H1 (cell line): ENCODE measurements at places on chromosomes 16 and 17. TPM values are rescaled to one million over a fixed set of nuclear protein-coding genes. Genes with fewer than 3 reads are reported as not detected.

OR3A3 gene
- not detected in 2 replicates for total RNA-seq

CES1 gene
- total RNA-seq = 0.52 and 1.2 TPM in 2 replicates

SSTR5 gene
- total RNA-seq = 0.31 and 0.56 TPM in 2 replicates

TNRC6C gene
- 28.9 and 30.5 TPM in 2 replicates for total RNA-seq

KRTAP1-1 gene
- total RNA-seq = not detected in 2 replicates

PRKCB gene
- 12.1 and 13.0 TPM in 2 replicates for total RNA-seq

CLDN9 gene
- total RNA-seq = 0.60 and 0.77 TPM in 2 replicates

RNFT1 gene
- total RNA-seq = 4.7 and 5.2 TPM in 2 replicates

LPO gene
- total RNA-seq = 0.44 and 0.52 TPM in 2 replicates

TUBB3 gene
- 275 and 292 TPM in 2 replicates for total RNA-seq

TBC1D3I gene
- 0.46 TPM in 1 of 2 replicates, not detected in the other for total RNA-seq

TPSG1 gene
- total RNA-seq = not detected in 2 replicates

MPP3 gene
- total RNA-seq = 5.5 and 6.1 TPM in 2 replicates
